Activated T-helper 2 cell treated with anti-CD3 and anti-CD28 coated beads, Interferon-gamma antibody, Interleukin-2, Interleukin-4, amounts not matched to agents 10 μg/mL and 5 μg/mL and 100 μg/mL, durations not matched to agents 14 hours and 24 hours and 36 hours (primary cell): ENCODE measurements at places on chromosomes 16 and 17.

GRCh38 chr17:37791447-37792399 lies 46.9 kb upstream of the HNF1B start:
- H3K4me3 ChIP-seq: no peak overlapping the region
- H3K4me1 ChIP-seq: peaks cover 8% of the 10 kb centered on the region
- no peaks in the 10 kb centered on the region for H3K36me3 ChIP-seq
- H3K27ac ChIP-seq: no peak overlapping the region

GRCh38 chr16:12240036-12240435 lies 263.5 kb downstream of the SNX29 start:
- no peaks in the 10 kb centered on the region for H3K36me3 ChIP-seq
- H3K4me3 ChIP-seq: no peak overlapping the region
- no peak for DNase-seq
- H3K27me3 ChIP-seq: no peaks in the 10 kb centered on the region

DNA sequence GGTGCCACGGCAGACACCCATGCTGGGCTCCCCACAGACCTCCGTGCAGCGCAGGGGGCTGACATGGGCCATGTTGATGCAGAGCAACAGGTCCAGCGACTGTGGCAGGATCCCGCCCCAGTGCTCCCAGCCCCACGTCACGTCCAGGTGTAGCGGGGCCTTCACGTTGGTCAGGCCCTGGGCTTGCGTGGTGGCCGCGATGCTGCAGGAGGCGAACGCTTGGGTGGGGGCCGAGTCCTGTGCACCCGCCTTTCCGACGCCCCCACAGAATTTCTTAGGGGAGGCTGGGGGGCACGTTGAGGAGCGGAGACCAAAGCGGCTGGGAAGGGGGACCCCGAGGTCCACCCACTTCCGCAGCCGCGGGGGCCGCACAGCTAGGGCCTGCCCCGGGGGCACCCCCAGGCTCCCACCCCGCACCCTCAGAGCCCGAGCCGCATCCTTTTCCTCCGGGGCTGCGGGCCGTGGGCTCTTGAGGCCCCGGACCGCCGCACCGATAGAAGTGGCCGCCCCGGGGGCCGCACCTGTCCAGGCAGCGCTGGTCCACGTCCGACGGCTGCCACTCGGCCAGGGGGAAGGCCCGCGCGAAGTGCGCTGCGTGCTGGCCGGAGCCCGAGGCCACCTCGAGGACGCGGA lies 416 bp downstream of the METTL26 start:
- peak overlapping the region; percentile 90 for H3K4me3 ChIP-seq
- H3K4me1 ChIP-seq: peaks cover 8% of the 10 kb centered on the region
- no peaks in the 10 kb centered on the region for H3K27me3 ChIP-seq
- H3K36me3 ChIP-seq: peaks cover 8% of the 10 kb centered on the region

- H3K27ac ChIP-seq: no peak overlapping the region
- H3K4me1 ChIP-seq: no peaks in the 10 kb centered on the region
- no peak for DNase-seq
- no peaks in the 10 kb centered on the region for H3K36me3 ChIP-seq
Observed at GRCh38 chr16:81179219-81179618, 59.3 kb upstream of the BCO1 start.

- H3K4me1 ChIP-seq: no peaks in the 10 kb centered on the region
- DNase-seq: no peak
- H3K4me3 ChIP-seq: no peak overlapping the region
Observed at GRCh38 chr16:53605356-53605755, 98.3 kb downstream of the RPGRIP1L start.

DNA sequence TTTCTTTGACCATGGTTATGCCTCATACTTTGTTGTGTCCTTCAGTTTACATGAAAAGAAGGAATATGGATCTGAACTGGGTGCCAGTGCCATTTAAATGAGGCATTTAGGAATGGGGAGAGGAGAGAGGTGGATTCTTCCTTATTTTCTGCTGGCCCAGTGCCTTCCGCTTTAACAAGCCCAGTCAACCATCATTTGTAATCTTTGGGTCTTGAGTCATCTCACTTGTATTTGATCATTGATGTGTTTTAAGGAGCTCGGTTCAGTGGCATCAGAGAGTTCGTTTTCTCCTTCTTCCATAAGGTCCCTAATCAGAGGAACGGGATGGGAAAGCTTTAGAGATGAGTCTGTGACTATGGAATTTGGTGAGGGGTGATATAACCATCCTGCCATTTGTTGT lies 334.9 kb downstream of the WWOX start:
- no peaks in the 10 kb centered on the region for H3K27me3 ChIP-seq
- no peak for DNase-seq
- no peak overlapping the region for H3K4me3 ChIP-seq
- H3K36me3 ChIP-seq: no peaks in the 10 kb centered on the region
- no peaks in the 10 kb centered on the region for H3K4me1 ChIP-seq

- H3K27me3 ChIP-seq: peaks cover 8% of the 10 kb centered on the region
- no peak overlapping the region for H3K4me3 ChIP-seq
Observed at GRCh38 chr16:986925-987582, 5.5 kb downstream of the SOX8 start.

DNA sequence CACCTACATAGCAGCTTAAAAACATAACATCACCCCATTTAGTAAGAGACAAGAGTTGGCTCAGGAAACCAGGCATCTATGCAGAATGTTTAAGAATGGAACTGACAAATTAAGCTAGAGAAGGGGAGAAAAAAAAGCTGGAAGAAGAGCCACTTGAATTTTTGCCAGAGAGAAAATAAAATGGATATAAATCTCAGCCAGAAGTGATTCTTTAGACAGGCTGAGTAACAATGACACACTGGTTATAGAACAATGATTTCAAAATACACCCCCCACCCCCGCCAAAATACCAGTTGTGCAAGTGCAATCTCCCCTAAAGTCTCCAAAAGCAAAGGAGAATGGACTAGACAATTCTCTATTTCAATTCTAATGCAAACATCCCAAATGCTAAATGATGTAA lies 22.4 kb downstream of the LSM12 start:
- DNase-seq: no peak
- H3K4me1 ChIP-seq: peaks cover 13% of the 10 kb centered on the region
- no peaks in the 10 kb centered on the region for H3K27me3 ChIP-seq
- H3K36me3 ChIP-seq: peaks cover 49% of the 10 kb centered on the region
- H3K4me3 ChIP-seq: no peak overlapping the region

DNA sequence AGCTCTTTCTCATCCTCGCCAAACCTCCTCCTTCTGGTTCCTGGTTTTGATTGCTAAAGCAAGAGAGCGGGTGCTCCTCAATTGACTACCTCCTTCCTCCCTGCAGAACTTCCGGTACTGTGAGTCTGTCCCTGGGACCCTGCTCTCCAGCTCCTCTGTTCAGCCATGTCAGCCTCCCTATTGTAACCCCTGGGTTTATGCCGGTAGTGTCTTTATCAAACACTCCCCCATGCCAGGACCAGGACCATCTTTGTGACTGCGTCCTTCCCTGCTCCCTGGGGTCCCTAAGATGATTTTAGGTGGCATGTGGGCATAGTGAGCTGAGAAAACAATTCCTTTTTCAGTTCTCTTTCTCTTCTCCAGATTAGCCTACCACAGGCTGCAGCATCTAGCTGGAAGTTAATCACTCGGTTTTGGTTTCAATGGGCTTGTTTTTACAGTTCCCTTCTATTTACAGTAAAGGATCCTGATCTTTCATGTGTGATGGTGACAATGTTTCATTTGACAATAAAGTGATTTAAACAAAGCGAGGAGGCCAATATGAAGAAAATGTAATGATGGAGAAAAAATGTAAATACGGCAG lies 27.7 kb upstream of the IL21R start:
- no peak for DNase-seq
- peaks cover 16% of the 10 kb centered on the region for H3K36me3 ChIP-seq
- H3K4me3 ChIP-seq: no peak overlapping the region
- H3K4me1 ChIP-seq: peaks cover 34% of the 10 kb centered on the region
- no peaks in the 10 kb centered on the region for H3K27me3 ChIP-seq

DNA sequence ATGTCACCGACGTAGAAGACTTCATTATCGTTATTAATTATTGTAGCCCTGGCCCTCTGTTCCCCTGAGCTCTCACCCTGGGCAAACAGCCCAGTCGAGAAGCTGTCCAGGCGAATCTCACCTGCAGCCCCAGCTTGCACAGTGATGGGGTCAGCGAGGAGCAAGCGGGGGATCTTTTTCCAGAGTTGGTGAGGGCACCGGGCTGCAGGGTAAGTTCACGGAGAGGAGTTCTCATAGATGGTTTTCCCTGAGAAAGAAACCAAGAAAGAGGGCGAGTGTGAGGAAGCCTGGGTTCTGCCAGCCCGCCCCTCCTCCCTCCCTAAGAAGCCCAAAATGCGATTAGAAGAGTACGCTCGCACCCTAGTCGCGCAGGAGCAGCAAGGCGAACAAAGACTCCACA lies 436 bp downstream of the SPAG5 start:
- no peak for DNase-seq
- H3K36me3 ChIP-seq: peaks cover 31% of the 10 kb centered on the region
- H3K27me3 ChIP-seq: no peaks in the 10 kb centered on the region
- peak overlapping the region; percentile 87 for H3K4me3 ChIP-seq
- H3K27ac ChIP-seq: peak overlapping the region; percentile 98
- H3K4me1 ChIP-seq: peaks cover 17% of the 10 kb centered on the region

- no peak for DNase-seq
- no peak overlapping the region for H3K27ac ChIP-seq
- H3K36me3 ChIP-seq: no peaks in the 10 kb centered on the region
- H3K27me3 ChIP-seq: no peaks in the 10 kb centered on the region
- no peak overlapping the region for H3K4me3 ChIP-seq
- H3K4me1 ChIP-seq: peaks cover 13% of the 10 kb centered on the region
Observed at GRCh38 chr17:50185631-50186471, 15.6 kb downstream of the COL1A1 start.

- no peak for DNase-seq
- no peaks in the 10 kb centered on the region for H3K36me3 ChIP-seq
- no peak overlapping the region for H3K27ac ChIP-seq
- H3K4me1 ChIP-seq: no peaks in the 10 kb centered on the region
- H3K4me3 ChIP-seq: no peak overlapping the region
- no peaks in the 10 kb centered on the region for H3K27me3 ChIP-seq
Observed at GRCh38 chr16:72646615-72647014, 401.3 kb downstream of the ZFHX3 start.

- no peak for DNase-seq
- H3K27ac ChIP-seq: peak overlapping the region; percentile 80
- peaks cover 76% of the 10 kb centered on the region for H3K36me3 ChIP-seq
- H3K4me1 ChIP-seq: peaks cover 53% of the 10 kb centered on the region
- no peak overlapping the region for H3K4me3 ChIP-seq
Observed at GRCh38 chr16:57036945-57037344, 47.6 kb downstream of the NLRC5 start.

DNA sequence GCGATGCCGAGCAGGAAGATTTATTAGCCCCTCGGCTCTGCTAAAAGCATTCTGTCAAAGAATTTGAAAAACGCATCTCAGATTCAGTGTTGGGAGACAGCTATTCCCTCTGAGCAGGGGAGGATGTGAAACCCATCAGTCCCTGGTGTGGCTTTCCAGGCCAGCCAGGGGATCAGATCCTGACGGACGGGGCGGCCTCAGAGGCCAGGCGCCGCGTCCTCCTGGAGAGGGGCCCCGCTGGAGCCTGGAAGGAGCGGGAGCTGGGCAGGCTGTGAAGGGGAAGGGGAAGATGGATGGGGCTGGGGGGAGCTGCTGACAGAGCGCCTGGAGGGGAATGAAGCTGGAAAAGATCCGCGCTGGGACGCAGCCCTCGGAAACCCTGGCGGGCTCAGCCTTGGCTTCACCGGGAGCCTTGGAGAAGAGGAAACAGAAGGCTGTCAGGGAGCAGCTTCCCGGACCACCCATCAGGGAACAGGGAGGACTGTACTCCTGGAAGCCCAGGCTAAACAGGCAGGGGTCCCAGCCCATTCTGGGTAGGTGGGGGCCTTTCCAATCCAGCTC lies 358.0 kb downstream of the C16orf95 start:
- H3K27ac ChIP-seq: no peak overlapping the region
- H3K36me3 ChIP-seq: no peaks in the 10 kb centered on the region
- no peak for DNase-seq
- peaks cover 4% of the 10 kb centered on the region for H3K4me1 ChIP-seq
- H3K27me3 ChIP-seq: peaks cover 5% of the 10 kb centered on the region

DNA sequence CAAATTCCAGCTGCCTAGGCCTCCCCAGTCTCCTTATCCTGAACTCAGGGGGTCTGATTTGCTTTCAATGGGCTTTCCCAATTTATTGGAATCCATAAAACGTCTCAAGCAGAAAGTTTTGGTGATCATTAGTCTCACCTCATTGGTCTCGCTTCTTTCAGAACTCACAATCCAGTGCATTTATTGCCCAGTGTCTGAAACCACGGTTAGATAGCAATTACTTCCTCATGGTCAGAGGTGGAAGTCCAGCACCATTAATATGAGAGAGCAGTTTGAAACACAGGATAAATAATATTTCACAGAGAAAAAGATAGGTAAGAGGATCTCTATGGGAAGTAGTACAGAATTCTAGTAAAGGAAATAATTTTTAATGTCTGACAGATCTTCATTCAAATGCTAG lies 128.7 kb downstream of the TOX3 start:
- no peaks in the 10 kb centered on the region for H3K4me1 ChIP-seq
- H3K27me3 ChIP-seq: no peaks in the 10 kb centered on the region
- no peak overlapping the region for H3K27ac ChIP-seq
- DNase-seq: no peak
- no peaks in the 10 kb centered on the region for H3K36me3 ChIP-seq

- peaks cover 56% of the 10 kb centered on the region for H3K36me3 ChIP-seq
- H3K27me3 ChIP-seq: no peaks in the 10 kb centered on the region
- no peak for DNase-seq
- no peak overlapping the region for H3K4me3 ChIP-seq
- no peak overlapping the region for H3K27ac ChIP-seq
Observed at GRCh38 chr16:67146523-67147357, 4.1 kb downstream of the B3GNT9 start.

DNA sequence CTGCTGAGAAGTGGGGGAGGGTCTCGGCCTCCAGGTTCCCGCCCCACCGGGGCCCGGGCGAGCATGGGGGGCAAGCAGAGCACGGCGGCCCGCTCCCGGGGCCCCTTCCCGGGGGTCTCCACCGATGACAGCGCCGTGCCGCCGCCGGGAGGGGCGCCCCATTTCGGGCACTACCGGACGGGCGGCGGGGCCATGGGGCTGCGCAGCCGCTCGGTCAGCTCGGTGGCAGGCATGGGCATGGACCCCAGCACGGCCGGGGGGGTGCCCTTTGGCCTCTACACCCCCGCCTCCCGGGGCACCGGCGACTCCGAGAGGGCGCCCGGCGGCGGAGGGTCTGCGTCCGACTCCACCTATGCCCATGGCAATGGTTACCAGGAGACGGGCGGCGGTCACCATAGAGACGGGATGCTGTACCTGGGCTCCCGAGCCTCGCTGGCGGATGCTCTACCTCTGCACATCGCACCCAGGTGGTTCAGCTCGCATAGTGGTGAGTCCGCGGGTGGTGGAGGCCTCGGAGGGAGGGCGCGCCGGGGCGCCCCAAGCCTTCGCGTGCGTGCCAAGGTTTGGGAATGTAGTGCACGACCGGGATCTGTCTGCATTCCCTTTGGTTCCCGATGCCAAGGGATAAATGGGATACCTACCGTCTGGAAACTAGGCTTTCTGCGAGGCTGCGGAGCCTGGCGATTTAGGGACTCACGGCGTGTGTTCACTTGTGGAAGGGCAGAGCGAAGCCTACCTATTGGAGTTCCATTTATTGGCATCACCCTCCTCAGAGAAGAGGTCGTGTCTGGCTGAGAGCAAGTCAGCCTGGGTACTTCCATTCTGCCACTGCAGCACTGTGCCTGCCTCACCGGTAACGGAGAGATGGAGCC lies 1.0 kb downstream of the ZNRF1 start:
- peaks cover 47% of the 10 kb centered on the region for H3K4me1 ChIP-seq
- peaks cover 12% of the 10 kb centered on the region for H3K27me3 ChIP-seq
- H3K4me3 ChIP-seq: peak overlapping the region; percentile 86
- peak overlapping the region; percentile 63 for H3K27ac ChIP-seq
- peak; percentile 46 for DNase-seq

- no peaks in the 10 kb centered on the region for H3K4me1 ChIP-seq
- no peak for DNase-seq
- no peaks in the 10 kb centered on the region for H3K36me3 ChIP-seq
- no peaks in the 10 kb centered on the region for H3K27me3 ChIP-seq
- H3K4me3 ChIP-seq: no peak overlapping the region
- H3K27ac ChIP-seq: no peak overlapping the region
Observed at GRCh38 chr16:1601489-1601888, 10.4 kb downstream of the IFT140 start.
